Stimulated activated CD4-positive, alpha-beta T cell treated with anti-CD3 and anti-CD28 coated beads, Interleukin-15, amount 100 ng/mL, for 48 hours (primary cell): ENCODE measurements at places on chromosomes 7 and 10.

- no peak for DNase-seq
Measured at GRCh38 chr7:17501441-17502212, 203.2 kb downstream of the AHR start.

DNA sequence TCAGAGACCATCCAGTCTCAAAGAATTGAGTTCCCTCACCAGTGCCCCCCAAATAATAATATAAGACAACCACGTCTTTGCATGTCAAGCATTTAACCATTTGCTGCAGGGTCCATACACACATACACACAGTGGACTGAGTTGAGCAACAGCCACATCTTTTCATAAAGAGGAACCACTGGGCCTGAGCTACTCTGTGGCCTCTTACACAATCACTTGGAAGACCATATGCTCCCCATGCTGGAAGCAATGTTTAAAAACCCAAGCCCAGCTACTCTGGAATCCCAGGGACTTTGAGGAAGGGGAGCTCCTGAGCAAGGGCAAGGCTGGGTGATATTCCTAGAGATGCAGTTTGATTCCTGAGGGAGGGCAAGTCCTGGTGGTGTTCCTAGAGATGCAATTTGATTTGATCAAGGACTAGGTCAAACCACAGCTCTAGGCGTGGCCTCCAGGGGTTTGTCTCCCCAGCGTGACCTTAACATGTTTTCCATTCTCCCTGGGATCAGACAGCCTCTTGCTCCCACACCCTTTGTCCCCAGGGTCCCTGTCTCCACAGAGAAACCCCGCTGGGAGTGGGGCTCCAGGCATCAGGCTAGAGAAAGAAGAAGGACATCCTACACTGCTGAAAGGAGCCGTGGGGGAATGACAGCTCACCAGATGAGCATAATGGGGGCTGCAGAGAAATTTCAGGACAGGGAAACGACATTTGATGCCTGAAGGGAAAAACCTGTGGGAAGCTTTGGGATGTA is 376.2 kb upstream of the MGMT start:
- no peak for DNase-seq

DNA sequence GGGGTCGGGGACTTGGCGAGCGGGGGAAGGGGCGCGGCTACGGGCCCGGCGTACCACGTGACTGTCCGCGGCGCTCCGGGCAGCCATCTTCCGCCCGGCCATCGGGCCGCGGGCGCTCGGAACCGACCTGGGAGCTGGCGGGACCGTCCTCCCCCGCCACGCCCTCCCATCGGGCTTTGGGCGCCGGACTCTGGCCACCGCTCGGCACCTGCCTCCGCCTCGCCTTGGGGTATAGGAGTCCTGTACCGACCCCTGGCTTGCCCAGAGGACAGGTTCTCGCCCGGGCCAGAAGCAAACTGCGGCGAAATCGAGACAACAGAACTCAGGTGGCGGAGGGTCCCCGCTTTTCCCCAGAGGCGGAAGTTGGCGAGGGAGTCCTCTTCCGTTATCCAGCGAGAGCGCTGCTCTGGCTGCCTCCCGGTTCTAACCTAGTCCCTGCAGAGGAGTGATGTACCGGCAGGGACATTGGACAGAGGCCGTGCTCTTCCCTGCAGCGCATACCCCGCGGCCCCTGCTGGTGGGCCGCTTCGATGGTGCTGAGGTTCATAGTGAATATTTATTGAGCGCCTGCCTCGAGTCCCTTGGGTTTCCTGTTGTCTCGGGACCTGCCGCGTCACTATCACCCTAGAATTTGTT is 1.2 kb upstream of the SGMS1 start:
- no peak for DNase-seq

- DNase-seq: no peak
Measured at GRCh38 chr10:113384181-113384580, 168.7 kb upstream of the HABP2 start.

DNA sequence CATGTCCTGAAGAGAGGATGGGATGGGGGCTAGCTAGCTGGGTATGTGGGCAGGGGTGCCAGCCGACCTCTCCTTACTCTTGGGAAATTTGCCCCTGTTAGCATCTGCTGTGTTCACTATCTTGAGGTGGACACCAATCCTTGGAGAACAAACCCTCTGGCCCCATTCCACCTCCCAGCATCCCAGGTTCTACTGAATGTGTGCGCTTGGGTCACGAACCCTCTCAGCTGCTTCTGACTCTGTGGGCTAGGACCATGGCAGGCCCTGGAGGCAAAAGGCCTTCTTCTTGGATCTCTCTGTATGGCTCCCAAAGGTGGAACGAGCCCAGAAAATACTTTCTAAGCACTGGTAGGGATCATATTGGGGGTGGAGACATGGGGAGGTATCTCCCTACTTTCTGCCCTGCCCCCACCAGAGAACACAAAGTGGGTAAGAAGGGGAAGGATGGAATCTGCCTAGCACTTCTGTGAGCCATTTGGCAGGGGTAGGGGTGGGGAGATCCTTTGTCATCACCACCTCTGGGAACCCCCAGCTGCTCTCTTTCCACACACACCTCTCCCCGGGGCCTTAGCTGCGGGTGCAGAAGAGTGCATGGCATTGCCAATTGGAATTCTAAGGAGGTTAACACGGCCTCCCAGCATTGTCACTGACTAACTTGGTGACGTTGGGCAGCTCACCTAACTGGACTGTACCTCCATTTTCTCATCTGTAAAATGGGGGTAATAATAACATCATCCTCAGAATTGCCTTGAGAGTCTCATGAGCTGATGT is 7.7 kb downstream of the UNC5B start:
- DNase-seq: no peak

- peak; percentile 1 for DNase-seq
Measured at GRCh38 chr7:136405931-136406777, 429.0 kb upstream of the MTPN start.

- DNase-seq: no peak
Measured at GRCh38 chr7:69309601-69310000, 288.7 kb upstream of the AUTS2 start.

- no peak for DNase-seq
Measured at GRCh38 chr7:127946111-127946510, 85.1 kb downstream of the LRRC4 start.

- no peak for DNase-seq
Measured at GRCh38 chr10:61285749-61286148, 167.4 kb downstream of the TMEM26 start.

- no peak for DNase-seq
Measured at GRCh38 chr7:43130347-43130746, 17.9 kb downstream of the HECW1 start.

- no peak for DNase-seq
Measured at GRCh38 chr10:114131094-114131493, 42.9 kb downstream of the CCDC186 start.
